OCI-LY7 (cell line): ENCODE measurements at places on chromosomes 6 and 20.

GRCh38 chr6:73969971-73970970, 274.3 kb downstream of the CD109 start:
- DNase-seq = peak; percentile 45

DNA sequence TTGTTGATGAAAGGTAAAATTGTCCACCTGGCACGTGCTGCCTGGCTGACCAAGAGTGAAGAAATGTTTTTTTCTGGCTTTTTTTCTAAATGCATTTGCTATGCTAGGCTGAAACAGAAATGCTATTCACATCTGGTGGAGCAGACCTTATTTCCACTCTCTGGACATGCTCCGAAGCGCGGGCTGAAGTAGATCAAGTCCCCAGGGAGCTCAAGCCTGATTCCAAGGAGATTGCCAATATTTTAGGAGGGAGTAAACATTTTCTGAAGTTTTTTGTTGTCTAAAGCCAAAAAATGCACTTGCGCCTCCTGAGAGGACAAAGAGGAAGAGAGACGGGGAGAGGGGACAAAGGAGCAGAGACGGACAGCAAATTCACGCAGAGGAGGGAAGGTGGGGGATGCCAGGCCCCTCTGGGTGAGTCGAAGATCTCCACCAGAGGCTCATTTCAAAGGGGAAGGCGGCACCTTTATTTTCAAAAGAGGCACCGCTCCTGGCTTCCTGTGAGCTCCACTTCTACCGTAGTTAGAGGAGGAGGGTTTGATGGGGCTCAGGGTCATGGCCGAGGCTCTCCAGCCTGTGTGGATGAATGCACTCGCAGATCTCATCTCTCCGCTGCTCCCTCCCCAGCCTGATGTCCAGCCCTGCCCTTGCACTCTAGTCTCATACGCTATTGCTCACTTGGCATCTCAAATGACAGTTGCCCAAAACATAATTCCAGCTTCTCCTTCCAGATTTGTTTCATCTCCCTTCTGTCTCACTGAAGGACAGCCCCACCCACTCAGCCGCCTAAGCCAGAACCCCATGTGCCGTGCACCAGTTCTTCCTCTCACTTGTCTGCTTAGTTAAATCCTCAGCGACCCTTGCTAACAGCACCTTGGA, 23.1 kb upstream of the SMOC2 start:
- no peak for DNase-seq

GRCh38 chr20:37986873-37987601, 46.2 kb downstream of the TTI1 start:
- no peak for DNase-seq

- no peak for DNase-seq
Measured at GRCh38 chr6:153090241-153090930, 40.7 kb downstream of the RGS17 start.

- no peak for DNase-seq
Measured at GRCh38 chr6:71421611-71422010, 133.0 kb downstream of the OGFRL1 start.

GRCh38 chr6:106470316-106470715, 109.8 kb downstream of the CRYBG1 start:
- DNase-seq = no peak

GRCh38 chr6:40956936-40957335, 82.1 kb downstream of the UNC5CL start:
- DNase-seq = no peak
